Activated naive CD4-positive, alpha-beta T cell treated with anti-CD3 and anti-CD28 coated beads, Interleukin-2, amount 50 U/mL, for 72 hours (primary cell): ENCODE measurements at places on chromosomes 4 and X. TPM values are rescaled to one million over a fixed set of nuclear protein-coding genes. Genes with fewer than 3 reads are reported as not detected.

DNA sequence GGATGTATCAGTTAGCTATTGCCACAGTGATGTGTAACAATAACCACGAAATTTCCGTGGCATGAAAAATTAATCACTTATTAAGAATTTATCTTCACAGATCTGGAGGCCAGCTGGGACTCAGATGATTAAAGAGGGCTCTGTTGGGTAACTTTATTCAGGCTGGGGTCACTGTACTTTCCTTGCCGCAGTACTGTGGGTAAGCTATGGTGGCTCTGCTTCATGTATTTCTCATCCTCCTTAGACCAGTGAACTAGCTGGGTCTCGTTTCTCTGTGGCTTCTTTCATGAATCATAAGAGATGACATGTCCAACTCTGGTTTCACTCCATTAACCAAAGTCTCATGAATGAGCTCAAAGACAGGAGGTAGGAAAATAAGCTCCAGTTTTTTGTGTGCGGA lies 13.5 kb downstream of the TEX13B start:
- DNase-seq = no peak

GRCh38 chrX:4240541-4241194 lies 527.2 kb upstream of the PRKX start:
- DNase-seq = no peak

The CCDC149 gene
- total RNA-seq = 0.31 TPM

GRCh38 chr4:170662250-170662649 lies 572.5 kb upstream of the AADAT start:
- DNase-seq = no peak

- no peak for DNase-seq
Observed at GRCh38 chrX:15864023-15864422, 9.4 kb upstream of the AP1S2 start.

The CSN1S1 gene
- total RNA-seq = not detected

- no peak for DNase-seq
Observed at GRCh38 chr4:52983563-52984303, 121.6 kb downstream of the RASL11B start.

DNA sequence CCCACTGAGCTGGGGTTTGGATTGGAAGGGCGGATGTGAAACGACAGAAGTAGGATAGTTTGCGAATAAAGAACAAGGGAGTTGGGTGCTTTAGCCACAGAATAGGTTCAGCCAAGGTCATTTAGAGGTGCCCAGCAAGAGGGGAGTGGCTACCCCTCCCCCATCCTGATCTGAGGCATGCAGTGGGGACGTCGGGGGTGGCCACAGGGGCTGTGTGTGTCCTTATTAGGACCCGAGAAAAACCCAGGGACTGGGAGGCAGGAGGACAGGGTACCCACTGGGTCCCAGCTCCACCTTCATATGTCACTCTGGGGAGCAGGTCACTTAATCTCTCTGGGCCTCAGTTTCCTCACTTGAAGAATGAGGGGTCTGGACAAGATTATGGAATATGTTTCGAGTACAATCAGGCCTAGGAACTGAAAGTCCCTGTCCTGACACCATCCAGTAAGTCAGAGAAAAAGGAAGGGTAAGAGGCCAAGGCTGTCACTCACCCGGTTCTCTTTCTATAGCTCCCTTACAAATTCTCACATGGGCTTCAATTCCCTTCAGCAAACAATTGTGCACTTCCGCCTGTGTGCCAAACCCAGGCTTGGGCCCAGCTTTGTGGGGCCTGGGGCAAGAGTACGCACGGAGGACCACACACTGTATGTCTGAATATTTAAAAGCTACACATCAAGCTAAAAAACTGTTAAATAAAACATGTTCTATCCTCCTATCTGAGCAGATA lies 4.2 kb upstream of the NYX start:
- no peak for DNase-seq

DNA sequence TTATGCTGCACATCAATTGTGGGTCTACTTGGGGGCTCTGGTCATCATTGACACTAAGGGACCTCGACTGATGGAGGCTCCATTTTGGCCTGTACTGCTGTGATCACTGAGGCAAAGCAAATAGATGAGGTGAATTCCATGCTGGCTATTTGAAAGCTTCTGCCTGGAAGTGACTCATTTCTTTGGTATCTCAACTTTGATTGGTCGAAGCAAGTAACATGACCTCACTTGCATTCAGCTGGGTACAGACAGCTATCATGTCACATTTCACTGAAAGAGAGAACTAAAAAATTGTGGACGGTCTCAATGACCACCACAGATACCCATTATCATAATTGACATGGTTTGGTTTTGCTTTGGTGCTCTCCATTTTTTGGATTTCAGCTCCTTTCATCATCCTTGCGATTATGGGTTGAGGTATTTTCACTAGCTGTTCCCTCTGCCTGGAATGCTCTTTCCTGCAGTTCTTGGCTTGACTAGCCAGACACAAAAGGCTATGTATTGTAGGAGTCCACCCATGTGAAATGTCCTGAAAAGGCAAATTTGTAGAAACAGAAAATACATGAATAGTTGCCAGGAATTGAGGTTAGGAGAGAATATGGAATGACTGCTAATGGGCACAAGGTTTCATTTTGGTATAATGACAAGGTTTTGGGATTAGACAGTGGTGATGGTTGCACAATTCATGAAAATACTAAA lies 369.2 kb upstream of the LCORL start:
- no peak for DNase-seq

DNA sequence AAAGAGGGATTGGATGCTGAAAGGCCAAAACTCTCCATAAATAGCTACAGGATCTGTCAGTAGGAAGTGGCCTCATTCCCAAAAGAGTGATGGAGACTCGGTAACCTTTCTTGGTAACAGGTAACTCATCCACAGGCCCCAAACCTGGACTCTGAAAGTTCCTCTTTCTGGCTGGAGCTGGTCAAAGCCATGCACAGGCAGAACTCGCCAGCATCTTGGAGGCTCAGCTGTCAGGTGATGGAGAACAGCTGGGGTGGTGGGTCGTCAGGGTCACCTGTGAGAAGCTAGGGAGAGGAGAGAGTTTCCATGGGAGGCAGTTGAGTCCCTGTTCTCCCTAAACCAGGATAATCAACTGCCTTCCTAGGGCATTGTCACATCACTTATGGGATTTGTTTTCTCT lies 354.3 kb upstream of the GATB start:
- DNase-seq = no peak

GRCh38 chr4:4603592-4603991 lies 61.7 kb upstream of the STX18 start:
- no peak for DNase-seq

- DNase-seq = no peak
Observed at GRCh38 chr4:139641218-139641617, 24.4 kb upstream of the MGST2 start.

- DNase-seq = no peak
Observed at GRCh38 chr4:7037425-7037824, 5.7 kb upstream of the TADA2B start.

- DNase-seq = no peak
Observed at GRCh38 chr4:102216666-102217065, 128.6 kb downstream of the SLC39A8 start.

The TBX22 gene
- not detected for total RNA-seq

- no peak for DNase-seq
Observed at GRCh38 chrX:121863976-121864375, 816.6 kb downstream of the GLUD2 start.

DNA sequence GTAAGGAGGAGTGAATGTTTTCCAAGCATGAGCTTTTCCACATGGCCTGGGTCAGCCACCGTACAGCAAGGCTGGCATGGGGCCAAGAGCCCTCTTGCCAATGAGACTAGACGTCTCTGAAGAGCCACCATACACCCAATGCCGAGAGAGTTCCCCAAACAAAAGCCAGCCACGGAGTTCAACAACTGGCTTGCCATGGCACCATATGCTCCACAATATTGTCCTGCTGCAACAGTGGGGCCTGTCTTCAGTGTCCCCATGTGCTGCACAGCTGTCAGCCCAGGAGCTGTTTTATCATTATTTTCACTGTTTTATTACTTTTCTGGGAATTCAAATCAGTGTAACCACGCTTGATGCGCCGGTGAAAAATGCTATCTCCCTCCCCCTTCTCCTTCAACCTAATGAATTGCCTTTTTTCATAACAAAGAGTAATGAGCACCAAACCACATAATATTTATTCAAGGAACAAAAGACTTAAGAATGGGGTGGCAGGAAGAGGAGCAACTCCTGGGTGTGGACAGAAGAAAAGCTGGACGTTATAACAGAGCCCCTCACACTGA lies 18.4 kb downstream of the MAML3 start:
- DNase-seq = no peak

GRCh38 chr4:151035911-151036310 lies 20.8 kb upstream of the LRBA start:
- no peak for DNase-seq

DNA sequence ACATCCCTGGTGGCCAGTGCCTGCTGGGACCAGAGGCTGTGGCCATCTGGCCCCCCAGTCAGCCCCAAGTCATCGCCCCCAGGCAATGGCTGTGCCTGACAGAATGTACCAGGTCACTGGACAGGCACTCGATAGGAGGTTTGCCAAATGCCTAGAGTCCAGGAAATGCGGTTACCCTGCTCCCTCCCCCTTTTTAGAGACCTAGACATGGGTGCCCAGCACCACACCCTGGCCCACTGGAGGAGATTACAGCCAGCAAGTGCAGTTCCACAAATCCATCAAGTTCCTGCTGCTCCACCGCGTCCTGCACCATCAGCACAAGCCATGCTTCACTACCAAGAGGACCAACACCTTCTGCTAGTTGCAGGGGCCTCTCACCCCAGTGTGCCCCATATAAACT lies 16.2 kb upstream of the ZFX start:
- DNase-seq = no peak

DNA sequence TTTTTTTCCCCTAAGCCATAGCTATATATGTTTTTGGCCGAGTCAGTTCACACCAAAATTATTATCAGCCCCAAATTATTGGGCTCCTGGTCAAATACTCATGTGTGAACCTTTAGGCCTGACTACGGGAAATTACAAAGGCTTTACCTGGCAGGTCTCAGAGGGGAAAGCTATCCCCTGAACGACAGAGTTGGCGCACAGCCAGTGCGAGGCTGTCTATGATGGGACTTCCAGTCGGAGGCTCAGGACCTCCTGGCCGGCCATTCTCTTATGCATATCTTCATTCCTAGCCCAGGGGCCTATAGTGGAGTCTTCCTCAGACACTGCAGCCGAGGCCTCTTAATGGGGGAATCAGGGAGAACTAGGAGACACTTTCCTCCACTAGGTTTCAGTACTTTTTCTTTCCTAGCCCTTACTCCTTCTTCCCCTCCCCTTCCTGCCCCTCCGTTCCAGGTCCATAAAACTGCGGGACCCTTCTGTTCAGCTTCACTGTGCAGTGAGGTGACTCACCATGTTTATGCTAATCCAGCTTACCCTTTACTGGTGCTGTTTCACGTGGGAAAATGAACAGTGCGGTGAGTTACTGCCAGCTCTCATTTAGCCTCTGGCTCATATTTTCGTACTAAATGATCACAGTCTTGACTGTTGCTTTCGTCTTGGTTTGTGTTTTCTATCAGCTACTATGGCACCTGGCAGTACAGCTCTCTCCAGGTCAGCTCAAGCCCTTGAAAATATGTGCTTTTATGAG lies 533.9 kb downstream of the FSTL5 start:
- DNase-seq = no peak

DNA sequence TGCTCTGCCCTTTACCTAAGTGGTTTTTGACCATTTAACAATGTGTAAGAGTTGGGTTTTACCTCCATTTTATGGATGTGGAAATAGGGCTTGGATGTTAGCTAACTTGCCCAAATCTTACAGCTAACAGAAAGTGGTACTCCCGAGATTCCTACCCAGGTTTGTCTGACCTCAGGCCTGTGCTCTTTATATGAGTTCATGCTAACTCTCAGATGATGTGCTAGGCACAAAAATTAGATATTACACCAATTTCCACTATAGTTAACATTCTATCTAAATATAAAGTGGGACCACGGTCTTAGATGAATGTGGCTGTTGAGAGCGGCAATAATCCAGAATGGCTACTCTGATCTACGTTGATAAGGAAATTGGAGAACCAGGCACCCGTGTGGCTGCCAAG lies at the start of gene PTTG2:
PTTG2 (plus strand) TSS at position 301 of the 400 bp plus-strand sequence; CDS start at position 338, 37 bp downstream.
- no peak for DNase-seq

The PAK3 gene
- 0.33 TPM for total RNA-seq

- no peak for DNase-seq
Observed at GRCh38 chr4:90824266-90825150, 697.3 kb downstream of the CCSER1 start.

GRCh38 chrX:70452143-70452733 lies 7.6 kb downstream of the DLG3 start:
- no peak for DNase-seq

- no peak for DNase-seq
Observed at GRCh38 chr4:141711211-141711610, 74.8 kb downstream of the IL15 start.

The CLDN24 gene
- total RNA-seq = not detected

GRCh38 chr4:57114973-57115372 lies 4.8 kb upstream of the IGFBP7 start:
- DNase-seq = no peak

GRCh38 chrX:6228720-6229119 lies at the start of gene NLGN4X:
Gene NLGN4X, minus strand, starts transcription at chrX:6228867. Its CDS starts 77,401 bp downstream, at chrX:6151466.
- DNase-seq = no peak

GRCh38 chr4:41157009-41157408 lies 57.3 kb downstream of the APBB2 start:
- DNase-seq = no peak

GRCh38 chr4:188195389-188195985 lies 56.2 kb downstream of the TRIML1 start:
- no peak for DNase-seq

DNA sequence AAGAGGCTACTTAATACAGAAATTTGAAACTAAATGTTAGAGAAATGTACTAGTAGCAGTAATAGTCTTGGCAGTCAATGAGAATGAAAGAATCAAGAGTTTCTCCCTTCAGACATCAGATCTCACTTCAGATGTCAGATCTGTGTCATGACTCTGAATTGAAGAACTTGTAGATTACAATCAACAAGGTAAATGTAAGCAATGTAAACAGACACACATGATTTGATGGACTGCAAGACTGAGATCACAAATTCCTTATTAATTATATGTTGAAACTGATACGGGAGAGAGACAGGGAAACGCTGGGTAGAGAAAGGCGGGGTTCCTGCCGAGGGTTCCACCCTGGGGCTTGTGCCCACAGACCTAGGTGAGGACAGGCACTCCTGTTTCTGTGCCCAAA lies 65.5 kb upstream of the HHIP start:
- DNase-seq = no peak

- no peak for DNase-seq
Observed at GRCh38 chr4:169327951-169328350, 57.2 kb upstream of the SH3RF1 start.

The TNIP3 gene
- total RNA-seq = 3.2 TPM
